ENCODE measurements at places on chromosomes 12 and 14. TPM values are rescaled to one million over a fixed set of nuclear protein-coding genes. Genes with fewer than 3 reads are reported as not detected.
A peak's percentile ranks its signal among the peaks of the same experiment; 100 is the strongest.

The ADAM20 gene
- total RNA-seq: not detected

The GPR65 gene
- total RNA-seq: 0.18 TPM

The CLEC6A gene
- total RNA-seq: not detected

The SYT10 gene
- not detected for total RNA-seq

The DBX2 gene
- not detected for total RNA-seq

The LGR5 gene
- total RNA-seq: 8.7 TPM

The RAPGEF3 gene
- total RNA-seq: 22.2 TPM

The MIP gene
- total RNA-seq: not detected

DNA sequence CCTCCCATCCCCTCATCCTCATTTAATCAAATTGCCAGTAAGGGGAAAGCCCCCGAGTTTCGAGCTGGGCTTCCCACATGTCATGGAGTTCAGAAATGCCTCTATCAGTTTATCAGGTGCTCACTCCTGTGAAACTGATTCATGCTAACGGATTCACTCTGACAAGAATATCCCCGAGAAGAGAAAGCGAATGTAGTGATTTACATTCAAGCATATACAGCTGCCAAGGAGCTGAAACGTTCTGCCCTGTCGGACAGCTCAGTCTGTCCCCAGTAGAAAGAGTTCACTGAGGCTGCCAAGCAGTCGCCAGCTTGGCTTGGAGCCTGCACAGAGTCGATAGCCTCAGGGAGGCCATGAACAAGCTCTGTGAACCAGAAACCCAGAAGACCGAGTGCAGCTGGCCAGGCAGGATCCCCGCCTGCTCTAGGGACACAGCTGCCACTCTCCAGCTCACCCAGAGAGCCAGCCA lies 88.4 kb downstream of the TMCC3 start:
- H3K36me3 ChIP-seq: no peaks in the 10 kb centered on the region
- peaks cover 25% of the 10 kb centered on the region for H3K4me1 ChIP-seq
- H3K4me3 ChIP-seq: no peak overlapping the region
- no peaks in the 10 kb centered on the region for H3K27me3 ChIP-seq
- peak overlapping the region; percentile 50 for H3K27ac ChIP-seq

GRCh38 chr14:25094171-25094907 lies 44.4 kb upstream of the STXBP6 start:
- no peaks in the 10 kb centered on the region for H3K4me1 ChIP-seq
- no peaks in the 10 kb centered on the region for H3K27me3 ChIP-seq
- H3K27ac ChIP-seq: no peak overlapping the region
- H3K4me3 ChIP-seq: no peak overlapping the region
- no peak for DNase-seq

DNA sequence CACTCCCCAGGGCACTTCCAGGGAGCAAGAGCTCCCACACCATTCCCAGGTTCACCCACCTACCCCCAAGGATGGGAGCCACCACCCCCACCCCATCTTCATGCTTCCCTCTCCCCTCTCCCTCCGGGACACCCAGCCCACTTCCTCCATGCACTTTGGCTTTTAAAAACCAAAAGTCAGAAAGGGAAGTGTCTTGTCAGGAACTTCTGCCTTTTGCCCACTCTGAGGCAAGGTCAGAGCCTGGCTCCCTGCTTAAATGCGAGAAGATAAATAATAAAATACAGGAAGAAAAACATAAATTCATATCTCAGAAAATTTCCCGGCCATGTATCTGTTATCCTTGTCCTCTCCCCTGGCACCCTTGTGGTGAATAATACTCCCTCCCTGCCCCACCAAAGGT lies 81.6 kb downstream of the PTGER2 start:
- no peaks in the 10 kb centered on the region for H3K4me1 ChIP-seq
- H3K27me3 ChIP-seq: no peaks in the 10 kb centered on the region
- H3K4me3 ChIP-seq: no peak overlapping the region
- no peak overlapping the region for H3K27ac ChIP-seq
- DNase-seq: no peak

- no peaks in the 10 kb centered on the region for H3K27me3 ChIP-seq
- H3K4me3 ChIP-seq: no peak overlapping the region
- no peak for DNase-seq
Observed at GRCh38 chr14:92787554-92787953, 6.6 kb upstream of the GOLGA5 start.

- DNase-seq: no peak
- H3K27me3 ChIP-seq: no peaks in the 10 kb centered on the region
- H3K4me3 ChIP-seq: no peak overlapping the region
- no peaks in the 10 kb centered on the region for H3K4me1 ChIP-seq
Observed at GRCh38 chr12:58364389-58365086, 423.2 kb downstream of the ATP23 start.

DNA sequence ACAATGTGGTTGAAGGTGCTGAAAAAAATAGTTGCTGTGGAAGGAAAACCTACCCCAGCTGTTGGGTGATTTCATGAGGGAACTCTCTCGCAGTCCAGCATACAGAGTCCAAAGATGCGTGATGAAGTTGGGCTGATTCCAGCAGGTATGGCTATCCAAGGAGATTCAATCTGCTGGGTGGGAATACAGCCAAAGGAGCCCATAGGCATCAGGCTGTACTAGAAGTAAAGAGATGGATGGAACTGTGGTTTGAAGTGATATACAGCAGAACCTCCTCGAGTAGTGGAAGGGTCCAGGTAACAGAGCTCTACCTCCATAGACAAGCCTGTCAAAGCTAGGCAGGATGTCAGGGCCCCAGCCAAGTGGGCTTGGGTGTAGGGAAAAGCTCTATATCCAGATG lies 11.5 kb upstream of the TMTC2 start:
- no peak overlapping the region for H3K27ac ChIP-seq
- H3K27me3 ChIP-seq: no peaks in the 10 kb centered on the region
- DNase-seq: no peak
- H3K36me3 ChIP-seq: no peaks in the 10 kb centered on the region
- no peaks in the 10 kb centered on the region for H3K4me1 ChIP-seq
- H3K4me3 ChIP-seq: no peak overlapping the region

- H3K36me3 ChIP-seq: no peaks in the 10 kb centered on the region
- no peak overlapping the region for H3K4me3 ChIP-seq
- H3K4me1 ChIP-seq: no peaks in the 10 kb centered on the region
- H3K27ac ChIP-seq: no peak overlapping the region
Observed at GRCh38 chr12:20505056-20505455, 136.7 kb downstream of the PDE3A start.

DNA sequence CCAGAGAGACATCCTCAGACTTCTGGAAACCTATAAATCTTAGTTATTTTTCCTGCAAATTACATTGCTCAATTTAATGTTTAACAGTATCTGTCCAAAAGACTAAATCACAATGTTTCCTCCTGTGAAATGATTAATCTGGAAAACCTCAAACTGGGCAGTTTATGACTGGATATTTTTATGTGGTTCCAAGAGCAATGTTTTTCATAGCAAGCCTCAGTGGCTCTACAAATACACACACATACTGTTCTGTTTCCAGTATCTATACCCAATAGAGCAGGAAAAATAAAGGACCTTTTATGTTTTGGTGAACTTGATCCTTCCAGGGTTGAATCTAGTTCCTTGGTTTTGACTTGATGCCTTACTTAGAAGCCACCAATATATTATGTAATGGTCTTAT lies 9.2 kb downstream of the NID2 start:
- no peaks in the 10 kb centered on the region for H3K36me3 ChIP-seq
- DNase-seq: no peak
- peaks cover 4% of the 10 kb centered on the region for H3K4me1 ChIP-seq
- no peak overlapping the region for H3K27ac ChIP-seq
- no peak overlapping the region for H3K4me3 ChIP-seq
- no peaks in the 10 kb centered on the region for H3K27me3 ChIP-seq

- DNase-seq: no peak
- peak overlapping the region; percentile 91 for H3K4me3 ChIP-seq
- H3K27ac ChIP-seq: peak overlapping the region; percentile 85
- H3K36me3 ChIP-seq: peaks cover 14% of the 10 kb centered on the region
- peaks cover 26% of the 10 kb centered on the region for H3K4me1 ChIP-seq
- H3K27me3 ChIP-seq: no peaks in the 10 kb centered on the region
Observed at GRCh38 chr12:111686574-111687105, 787 bp downstream of the ACAD10 start.

DNA sequence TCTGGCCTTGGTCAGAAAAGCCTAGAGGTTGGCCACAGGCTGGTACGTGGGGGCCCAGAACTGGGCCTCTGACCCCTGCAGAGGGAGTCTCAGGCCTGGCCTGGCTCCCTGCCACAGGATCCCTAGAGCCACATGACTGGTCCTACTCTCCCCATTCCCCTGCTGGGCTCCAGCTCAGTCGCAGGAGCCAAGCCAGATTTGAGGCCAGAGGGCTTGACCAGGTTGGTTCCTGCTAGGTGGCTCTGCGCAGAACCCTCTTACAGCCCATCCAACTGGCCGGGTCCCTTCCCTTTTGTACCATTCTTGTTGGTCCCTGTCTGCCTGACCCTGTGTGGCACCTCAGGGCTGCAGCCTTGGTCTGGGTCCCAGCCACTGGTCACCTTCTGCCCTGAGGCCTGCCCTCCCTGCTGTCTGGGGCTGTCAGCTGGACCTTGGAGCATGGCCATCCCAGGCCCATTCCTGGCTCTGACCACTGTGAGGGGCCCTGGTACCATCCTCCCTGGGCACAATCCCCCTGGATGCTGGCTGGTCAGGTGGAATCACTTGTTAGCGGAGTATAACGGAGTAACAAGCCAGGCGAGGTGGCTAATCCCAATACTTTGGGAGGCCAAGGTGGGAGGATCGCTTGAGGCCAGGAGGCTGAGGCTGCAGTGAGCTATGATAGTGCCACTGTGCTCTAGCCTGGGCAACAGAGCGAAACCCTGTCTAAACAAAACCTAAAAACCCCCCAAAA lies 22.9 kb upstream of the PPP1R13B start:
- no peaks in the 10 kb centered on the region for H3K36me3 ChIP-seq
- DNase-seq: no peak

DNA sequence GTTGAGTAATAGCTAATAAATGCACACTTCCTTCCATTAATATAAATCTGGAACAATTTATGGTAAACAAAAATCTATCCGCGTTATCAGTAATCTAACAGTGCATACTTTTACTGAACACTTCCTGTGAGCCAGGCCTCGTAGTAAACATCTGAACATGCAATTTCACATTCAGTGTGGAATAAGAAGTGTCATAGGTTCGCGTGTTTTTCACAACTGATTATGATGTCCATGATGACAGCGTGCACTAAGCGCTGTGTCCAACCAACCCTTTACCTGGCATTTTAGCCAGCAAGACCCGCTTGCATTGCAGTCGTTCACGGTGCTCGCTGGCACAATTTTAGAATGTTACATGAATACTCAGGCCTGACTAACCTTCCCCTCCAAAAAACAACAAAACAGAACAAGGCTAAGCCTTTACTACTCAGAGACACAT lies 2.1 kb downstream of the PNMA1 start:
- H3K36me3 ChIP-seq: peaks cover 4% of the 10 kb centered on the region
- peak overlapping the region; percentile 18 for H3K27ac ChIP-seq
- peak overlapping the region; percentile 72 for H3K4me3 ChIP-seq
- no peak for DNase-seq

- H3K27ac ChIP-seq: no peak overlapping the region
- no peak for DNase-seq
- H3K4me3 ChIP-seq: no peak overlapping the region
- no peaks in the 10 kb centered on the region for H3K27me3 ChIP-seq
Observed at GRCh38 chr12:47887529-47887928, 17.3 kb downstream of the VDR start.

DNA sequence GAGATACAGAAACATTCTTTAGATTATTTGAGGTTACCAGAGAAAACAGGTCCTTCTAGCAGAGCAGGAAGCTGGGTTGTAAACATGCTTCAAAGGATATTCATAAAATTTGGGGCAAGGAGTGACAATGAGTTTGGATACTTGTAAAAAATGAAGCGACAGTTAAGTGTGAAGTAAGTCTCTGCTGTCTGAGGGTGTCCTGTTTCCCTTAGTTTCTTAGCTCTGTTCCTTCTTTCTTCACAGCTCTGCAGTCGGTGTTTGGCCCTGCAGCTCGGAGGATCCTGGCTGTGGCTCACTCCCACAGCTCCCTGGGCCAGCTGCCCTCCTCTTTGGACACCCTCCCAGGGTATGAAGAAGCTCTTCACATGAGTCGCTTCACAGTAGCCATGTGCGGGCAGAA lies 10.8 kb downstream of the TMEM52B start:
- H3K36me3 ChIP-seq: no peaks in the 10 kb centered on the region
- no peak overlapping the region for H3K4me3 ChIP-seq
- DNase-seq: no peak
- H3K27me3 ChIP-seq: peaks cover 5% of the 10 kb centered on the region

GRCh38 chr12:67659292-67659691 lies 10.7 kb downstream of the DYRK2 start:
- peak overlapping the region; percentile 81 for H3K27ac ChIP-seq
- H3K36me3 ChIP-seq: no peaks in the 10 kb centered on the region
- H3K4me3 ChIP-seq: no peak overlapping the region
- H3K4me1 ChIP-seq: peaks cover 100% of the 10 kb centered on the region
- DNase-seq: no peak

GRCh38 chr12:75888399-75888798 lies 143.2 kb downstream of the PHLDA1 start:
- no peaks in the 10 kb centered on the region for H3K4me1 ChIP-seq
- DNase-seq: no peak
- H3K36me3 ChIP-seq: no peaks in the 10 kb centered on the region
- no peaks in the 10 kb centered on the region for H3K27me3 ChIP-seq
